ENCODE measurements at places on chromosomes 7 and 10.

GRCh38 chr7:100612730-100613390, 520 bp downstream of the MOSPD3 start:
- DNase-seq = no peak

DNA sequence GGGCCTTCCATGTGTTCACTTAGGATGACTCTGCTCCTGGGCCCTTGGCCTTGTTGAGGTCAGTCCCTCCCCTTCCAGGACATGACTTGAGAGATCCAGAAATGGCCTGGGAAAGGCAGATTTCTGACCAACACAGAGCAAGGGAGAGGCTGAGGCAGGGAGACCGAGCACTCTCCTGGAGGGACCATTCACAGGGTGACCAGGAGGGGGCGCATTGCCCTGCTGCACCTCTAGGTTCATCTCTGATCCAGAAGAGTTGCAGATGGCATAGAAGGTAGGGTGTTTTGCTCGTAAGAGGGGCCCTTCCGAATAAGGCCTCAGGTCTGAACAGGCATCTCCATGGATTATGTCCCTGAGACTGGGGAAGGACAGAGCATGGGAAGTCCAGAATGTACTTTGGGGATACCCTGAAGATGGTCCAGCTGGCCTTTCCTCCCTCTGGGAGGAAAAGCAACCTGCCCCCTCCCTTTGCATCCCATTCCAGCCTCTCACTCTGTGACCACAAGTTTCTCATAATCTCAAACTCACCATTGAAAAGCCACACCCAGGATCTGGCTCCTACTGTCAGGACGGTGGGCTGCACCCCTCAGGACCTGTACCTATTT, 6.6 kb downstream of the DMBT1 start:
- DNase-seq = no peak

DNA sequence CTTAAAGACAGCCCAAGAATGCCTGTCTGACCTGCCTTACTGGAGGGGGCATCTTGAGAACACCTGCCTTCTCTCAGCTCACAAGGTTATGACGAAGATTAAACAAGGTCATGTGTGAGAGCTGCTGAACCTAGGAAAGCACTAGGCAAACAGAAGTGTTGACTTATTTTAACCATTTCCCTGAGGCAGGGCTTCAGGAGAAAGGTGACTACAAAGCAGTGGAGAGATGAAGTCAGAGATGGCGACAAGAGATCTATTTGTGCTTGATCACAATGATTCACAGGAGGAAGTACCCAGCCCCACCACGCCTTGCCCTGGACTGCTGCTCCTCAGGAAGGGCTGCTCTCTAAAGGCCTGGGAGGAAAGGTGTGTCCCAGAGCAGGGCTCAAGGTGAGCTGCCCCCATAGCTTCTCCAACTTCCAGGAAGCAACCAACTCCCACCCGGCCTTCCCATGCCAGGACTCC, 27.8 kb downstream of the STN1 start:
- DNase-seq = no peak

GRCh38 chr7:55550010-55550663, 22.2 kb downstream of the VOPP1 start:
- no peak for DNase-seq

DNA sequence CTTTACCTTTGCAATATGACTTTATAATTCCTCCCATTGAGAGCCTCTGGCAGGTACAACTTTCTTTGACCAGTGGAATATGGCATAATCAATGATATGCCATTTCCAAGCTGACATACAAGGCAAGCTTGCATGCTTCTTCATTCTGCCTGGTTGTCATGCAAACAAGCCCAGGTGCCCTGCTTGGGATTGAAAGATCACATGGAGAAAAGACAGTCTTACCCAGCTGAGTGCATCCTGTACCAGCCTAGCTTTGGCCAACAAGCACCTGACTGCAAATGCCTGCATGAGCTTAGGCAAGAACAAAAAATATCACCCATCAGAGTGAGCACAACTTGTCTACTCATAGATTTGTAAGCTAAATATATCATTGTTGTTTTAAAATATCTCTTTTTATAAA, 82.9 kb upstream of the KCND2 start:
- DNase-seq = no peak

- DNase-seq = no peak
Measured at GRCh38 chr7:129606803-129607202, 4.7 kb upstream of the NRF1 start.

DNA sequence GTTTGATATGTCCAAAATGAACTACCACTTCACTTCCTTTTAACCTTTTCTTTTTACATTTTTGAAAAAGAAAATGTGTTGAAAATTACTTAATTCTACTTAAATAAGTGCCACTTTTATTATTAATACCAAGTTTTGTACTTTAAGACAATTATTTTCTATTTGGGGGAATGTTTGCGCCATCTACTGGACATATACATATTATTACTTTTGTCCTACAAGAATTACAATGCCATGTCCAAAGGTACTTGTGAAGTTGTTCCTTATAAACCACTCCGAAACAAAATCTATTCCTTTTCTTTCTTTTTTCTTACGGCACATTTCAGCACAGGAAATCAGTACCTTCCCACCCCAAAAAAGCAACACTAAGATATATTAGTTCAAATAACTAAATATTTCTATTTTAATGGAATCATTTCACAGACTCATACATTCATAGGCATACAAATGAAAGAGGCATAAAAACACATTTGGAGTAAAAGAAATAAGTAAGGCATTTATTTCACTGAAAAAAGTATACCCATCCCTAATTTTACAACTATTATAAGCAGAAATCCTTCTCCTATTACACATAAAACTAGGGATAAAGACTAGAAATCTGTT, 169.9 kb downstream of the RNF133 start:
- no peak for DNase-seq
